NCI-H82 (cell line): ENCODE measurements at places on chromosomes 3 and 15.

DNA sequence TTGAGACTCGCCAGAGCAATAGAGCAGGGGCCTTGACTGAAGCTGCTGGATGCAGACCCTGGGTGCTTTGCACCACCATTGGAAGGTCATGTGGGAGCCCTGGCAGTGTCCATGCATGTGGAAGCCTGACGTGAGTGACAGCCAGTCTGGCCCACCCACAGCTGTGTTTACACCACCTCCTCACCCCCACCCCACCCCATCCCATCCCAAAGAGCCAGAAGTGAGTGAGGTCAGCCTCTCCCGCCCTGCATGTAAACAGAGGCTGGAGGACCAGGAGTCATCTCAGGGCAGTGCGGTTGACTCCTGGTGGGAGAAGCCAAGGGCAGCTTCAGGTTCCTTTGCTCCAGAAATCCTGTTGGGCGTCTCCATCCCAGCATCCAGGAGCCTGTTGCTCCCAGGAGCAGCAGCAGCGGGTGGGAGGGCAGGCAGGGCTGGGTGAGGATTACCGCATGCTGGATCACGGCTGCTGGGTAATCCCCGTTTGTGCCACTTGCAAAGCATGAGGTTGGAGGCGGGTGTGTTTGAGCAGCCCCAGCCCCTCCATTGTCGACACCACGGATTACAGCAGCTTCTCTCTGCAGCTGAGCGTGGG, 44.6 kb downstream of the CORO2B start:
- DNase-seq, result peak; percentile 98

DNA sequence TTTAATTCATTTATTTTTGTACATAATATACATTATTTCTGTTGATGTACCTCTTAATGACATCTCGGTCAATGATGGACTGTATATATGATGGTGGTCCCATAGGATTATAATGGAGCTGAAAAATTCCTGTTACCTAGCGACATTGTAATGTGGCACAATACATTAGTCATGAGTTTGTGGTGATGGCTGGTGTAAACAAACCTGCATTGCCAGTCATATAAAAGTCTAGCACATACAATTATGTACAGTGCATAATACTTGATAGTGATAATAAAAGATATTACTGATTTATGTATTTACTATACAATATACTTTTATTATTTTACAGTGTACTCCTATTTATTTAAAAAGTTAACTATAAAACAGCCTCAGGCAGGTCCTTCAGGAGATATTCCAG, 15.1 kb downstream of the TTC14 start:
- no peak for DNase-seq

DNA sequence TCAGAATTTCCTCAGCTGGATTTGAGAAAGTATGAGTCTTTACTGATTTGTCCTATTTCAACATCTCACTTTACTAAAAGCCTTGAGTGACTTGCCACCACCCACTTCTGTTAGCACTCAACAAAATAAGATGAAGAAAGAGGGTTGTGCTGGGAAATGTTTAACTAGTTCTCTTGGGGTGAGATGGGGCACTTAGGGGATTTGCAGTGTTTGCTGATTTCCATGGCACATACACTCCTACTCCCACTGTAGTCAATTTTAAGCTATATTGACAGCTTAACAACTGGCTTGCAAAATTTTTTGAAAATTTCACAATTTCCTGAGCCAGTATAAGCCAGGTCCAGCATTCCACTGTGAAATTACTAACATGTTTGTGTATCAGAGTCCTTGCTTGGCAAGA, 463.1 kb upstream of the ARHGEF26 start:
- no peak for DNase-seq

DNA sequence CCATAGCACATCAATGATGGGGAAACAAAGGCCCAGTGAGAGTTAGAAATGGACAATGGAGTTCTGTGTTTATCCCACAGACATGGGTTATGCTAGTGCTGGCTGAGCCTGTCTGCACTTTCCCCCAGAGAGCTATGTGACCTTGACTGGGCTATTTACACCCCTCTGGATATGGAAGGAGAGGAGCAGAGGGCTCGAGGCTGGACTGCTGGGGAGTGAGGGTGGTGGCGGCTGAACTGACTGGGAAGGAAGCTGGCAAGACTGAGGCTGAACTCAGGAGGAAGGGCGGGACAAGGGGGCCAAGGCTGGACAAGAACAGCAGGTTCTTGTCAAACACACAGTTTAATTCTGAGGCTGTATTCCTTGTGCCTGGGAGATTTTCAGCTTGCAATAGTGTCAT, 10.8 kb upstream of the INSYN1 start:
- DNase-seq, result no peak

GRCh38 chr3:47429476-47430270, 46.1 kb downstream of the SCAP start:
- DNase-seq, result no peak

DNA sequence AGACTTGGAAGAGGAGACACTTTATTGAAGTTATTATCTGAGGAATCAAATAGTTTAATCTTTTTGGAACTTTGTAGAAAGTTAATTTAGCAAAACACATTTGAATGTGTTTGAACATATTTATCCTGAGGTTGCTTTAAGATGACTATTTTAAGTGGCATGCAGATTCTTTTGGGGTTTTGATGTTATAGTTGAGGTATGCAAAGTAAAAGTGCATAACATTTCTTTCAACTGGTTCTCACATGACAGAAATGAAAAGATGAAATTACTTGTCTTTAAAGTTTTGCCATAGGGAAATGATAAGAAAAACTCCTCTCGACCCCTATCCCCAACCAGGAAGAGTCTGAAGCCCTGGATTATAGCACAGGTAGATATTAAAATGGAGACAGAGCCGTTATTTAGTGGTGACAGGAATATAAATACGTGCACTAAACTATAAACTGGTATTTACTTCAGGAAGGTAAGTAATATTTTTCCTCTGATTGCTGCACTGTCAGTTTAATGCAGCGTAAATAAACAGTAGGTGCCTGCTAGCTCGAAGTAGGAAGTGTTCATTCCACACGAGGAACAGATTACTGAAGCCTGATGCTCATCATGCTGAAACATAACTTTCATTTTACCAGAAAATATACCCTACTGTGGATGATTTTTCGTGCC, 15.1 kb upstream of the SATB1 start:
- DNase-seq, result no peak

- no peak for DNase-seq
Measured at GRCh38 chr15:31250033-31250432, 76.6 kb upstream of the KLF13 start.

GRCh38 chr3:72383883-72384282, 464.4 kb downstream of the SHQ1 start:
- DNase-seq, result no peak
